ENCODE measurements at places on chromosomes 5 and 9. TPM values are rescaled to one million over a fixed set of nuclear protein-coding genes. Genes with fewer than 3 reads are reported as not detected.

The SCGB3A2 gene
- total RNA-seq, result not detected

The CCDC192 gene
- total RNA-seq, result not detected

The NTNG2 gene
- 3.8 TPM for total RNA-seq

The SLC34A1 gene
- total RNA-seq, result not detected

The GPX8 gene
- not detected for total RNA-seq

The SLC34A3 gene
- total RNA-seq, result not detected

The INSL6 gene
- not detected for total RNA-seq

The GZMA gene
- total RNA-seq, result 96.9 TPM

All from activated T-helper 2 cell treated with anti-CD3 and anti-CD28 coated beads, Interferon-gamma antibody, Interleukin-2, Interleukin-4, amounts not matched to agents 10 μg/mL and 5 μg/mL and 100 μg/mL, durations not matched to agents 14 hours and 24 hours and 36 hours (primary cell).